ENCODE measurements at places on chromosomes 3 and 15.
A peak's percentile ranks its signal among the peaks of the same experiment; 100 is the strongest.

GRCh38 chr3:51983578-51984268 is 388 bp downstream of the ACY1 start:
- DNase-seq, result no peak

DNA sequence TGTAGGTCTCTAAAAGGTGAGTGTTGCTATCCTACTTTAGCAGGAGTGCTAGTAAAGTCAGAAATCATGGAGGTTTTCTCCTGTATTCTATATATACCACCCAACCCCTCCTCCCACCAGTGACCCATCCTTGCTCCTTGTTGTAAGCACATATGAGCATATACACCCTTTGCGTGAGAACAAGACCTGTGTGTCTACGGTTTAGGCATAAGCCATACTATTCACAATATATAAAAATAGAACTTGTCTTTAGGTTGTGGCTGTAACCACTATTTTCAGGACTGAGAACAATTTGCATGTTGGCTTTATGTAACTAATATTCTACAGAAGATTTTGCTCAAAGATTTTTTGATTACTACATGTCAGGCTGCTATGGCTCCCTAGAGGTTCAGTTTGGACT is 59.1 kb upstream of the TOP2B start:
- DNase-seq, result no peak

- no peak for DNase-seq
These were observed 32.3 kb upstream of the ARNT2 start for GRCh38 chr15:80371924-80372323.

DNA sequence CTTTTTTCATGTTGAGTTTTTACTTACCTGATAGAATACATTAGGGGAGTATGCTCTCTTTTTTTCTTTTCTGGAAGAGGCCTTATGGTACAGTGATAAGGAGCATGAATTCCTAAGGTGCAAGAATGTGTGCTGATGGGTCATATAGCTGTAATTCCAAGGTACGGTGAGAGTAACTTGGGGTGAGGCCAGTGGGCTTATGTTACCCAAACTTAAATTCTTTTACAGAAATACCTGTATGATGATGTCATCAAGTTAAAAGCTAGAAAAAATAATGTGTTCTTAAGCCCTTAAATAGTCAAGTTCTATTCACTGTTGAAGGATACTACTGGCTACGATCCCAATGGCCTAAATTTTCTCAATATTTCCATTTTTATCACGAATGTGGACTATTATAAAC is 111.2 kb downstream of the GMPS start:
- no peak for DNase-seq

GRCh38 chr3:110887176-110887575 is 184.4 kb upstream of the NECTIN3 start:
- DNase-seq, result no peak

DNA sequence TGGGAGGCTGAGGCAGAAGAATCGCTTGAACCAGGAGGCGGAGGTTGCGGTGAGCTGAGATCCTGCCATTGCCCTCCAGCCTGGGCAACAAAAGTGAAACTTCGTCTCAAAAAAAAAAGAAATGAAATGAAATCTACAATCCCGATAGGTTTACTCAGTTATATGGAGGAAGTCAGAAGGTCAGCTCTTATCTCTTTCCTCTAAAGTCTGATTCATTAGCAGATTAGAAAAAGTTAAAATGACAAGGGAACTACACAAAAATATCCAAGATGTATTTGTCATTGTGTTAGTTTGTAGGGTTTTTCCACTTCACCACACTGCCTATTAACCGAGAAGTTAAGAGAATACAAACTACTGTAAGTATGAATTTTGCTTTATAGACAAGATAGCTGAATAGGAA is 420.6 kb downstream of the SHQ1 start:
- no peak for DNase-seq

- DNase-seq, result peak; percentile 76
These were observed 76.9 kb downstream of the RHCG start for GRCh38 chr15:89419370-89419984.

- DNase-seq, result no peak
These were observed 488.4 kb upstream of the UBE2E2 start for GRCh38 chr3:22714749-22715148.

DNA sequence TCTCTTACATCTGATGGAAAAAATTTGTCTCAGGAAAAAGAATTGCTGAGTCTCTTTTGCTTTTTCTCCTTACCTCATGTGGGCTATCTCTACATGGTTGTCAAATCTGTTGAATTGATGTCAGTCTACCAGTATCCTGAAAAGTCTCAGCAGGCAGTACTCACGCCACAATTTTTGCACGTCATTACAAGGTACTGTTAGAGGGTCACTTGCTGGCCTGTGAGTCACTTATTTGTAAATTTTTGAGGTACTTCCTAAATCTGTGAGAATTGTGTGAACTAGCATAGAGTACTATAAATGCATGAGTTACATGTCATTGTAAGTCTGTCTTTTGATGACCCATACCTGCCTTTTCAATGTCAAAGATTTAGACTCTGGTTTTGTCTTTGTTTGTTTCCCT is 15.9 kb downstream of the HPS3 start:
- DNase-seq, result no peak

GRCh38 chr3:188257384-188258026 is 103.5 kb downstream of the LPP start:
- DNase-seq, result no peak
